ENCODE measurements at places on chromosomes 1 and 21.
A peak's percentile ranks its signal among the peaks of the same experiment; 100 is the strongest.

- no peak for DNase-seq
Observed at GRCh38 chr1:33259879-33260278, 3.6 kb downstream of the ZNF362 start.

DNA sequence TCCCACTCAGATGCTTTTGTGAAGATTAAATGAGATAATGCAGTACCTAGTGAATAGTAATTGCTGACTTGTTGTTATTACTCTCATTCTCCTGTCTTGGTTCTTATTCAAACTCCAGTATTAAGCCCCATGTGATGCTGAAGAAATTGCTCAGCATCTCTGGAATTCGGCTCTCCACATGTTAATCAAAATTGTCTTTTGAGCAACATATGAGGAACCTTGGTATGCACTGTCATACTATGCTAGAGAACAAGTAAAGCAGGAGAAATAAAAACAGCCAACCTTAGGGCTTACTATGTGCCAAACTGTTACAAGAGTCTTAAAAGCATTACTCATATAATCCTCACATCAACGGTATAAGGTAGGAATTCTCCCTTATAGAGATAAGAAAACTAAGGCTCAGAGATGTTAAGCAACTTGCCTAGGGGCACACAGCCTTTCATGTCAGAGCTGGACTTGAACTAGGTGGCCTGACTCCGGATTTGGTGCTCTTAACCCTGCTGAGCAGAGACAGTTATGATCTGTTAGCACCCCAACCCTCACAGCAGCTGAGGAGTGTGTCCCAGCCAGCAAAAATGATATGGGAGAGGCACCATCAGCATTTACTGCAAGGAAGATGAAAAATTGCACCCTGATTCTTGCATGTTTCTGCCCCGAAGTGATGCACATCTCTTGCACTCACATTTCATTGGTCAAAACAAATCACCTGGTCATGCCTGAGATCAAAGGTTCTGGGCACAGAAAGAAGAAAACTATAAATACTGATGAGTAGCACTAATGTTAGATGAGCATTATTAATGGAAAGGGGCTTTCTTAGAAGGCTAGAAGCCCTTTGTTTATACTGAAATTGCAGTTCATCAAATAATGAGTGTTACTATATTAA is 102.3 kb downstream of the OMA1 start:
- DNase-seq = no peak

- no peak for DNase-seq
Observed at GRCh38 chr1:33228935-33229487, 27.3 kb upstream of the ZNF362 start.

DNA sequence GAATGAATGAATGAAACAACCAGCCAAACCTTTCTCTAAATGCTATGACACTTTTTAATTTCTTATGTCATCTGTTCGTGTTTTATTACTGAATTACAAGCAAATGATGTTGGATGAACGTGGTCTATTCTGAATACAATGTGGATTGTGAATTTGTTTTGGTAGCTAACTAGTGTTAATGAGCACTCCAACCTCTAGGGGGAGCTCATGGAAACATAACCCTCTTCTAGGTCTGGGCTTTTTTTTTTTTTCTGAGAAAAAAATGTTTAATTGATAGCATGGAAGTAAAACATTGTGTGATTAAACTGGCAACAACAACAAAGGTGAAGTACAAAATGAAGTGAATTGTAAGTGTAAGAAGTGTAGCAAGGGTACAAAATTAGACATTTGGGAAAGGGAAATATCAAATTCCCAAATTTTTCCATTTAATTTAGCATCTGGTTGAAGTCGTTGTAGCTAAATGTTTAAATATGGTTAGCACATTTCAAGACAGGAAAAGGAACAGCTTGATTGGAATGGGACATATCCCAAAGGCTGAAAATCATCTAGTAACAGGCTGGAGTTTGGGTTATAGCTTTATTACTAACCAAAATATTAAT is 42.6 kb upstream of the PTGS2 start:
- DNase-seq = no peak

- DNase-seq = no peak
Observed at GRCh38 chr1:29514361-29515169, 278.2 kb downstream of the PTPRU start.

- DNase-seq = no peak
Observed at GRCh38 chr1:67540733-67541125, 110.5 kb upstream of the SERBP1 start.

GRCh38 chr1:162502928-162503327 is 5.3 kb downstream of the UHMK1 start:
- DNase-seq = no peak

DNA sequence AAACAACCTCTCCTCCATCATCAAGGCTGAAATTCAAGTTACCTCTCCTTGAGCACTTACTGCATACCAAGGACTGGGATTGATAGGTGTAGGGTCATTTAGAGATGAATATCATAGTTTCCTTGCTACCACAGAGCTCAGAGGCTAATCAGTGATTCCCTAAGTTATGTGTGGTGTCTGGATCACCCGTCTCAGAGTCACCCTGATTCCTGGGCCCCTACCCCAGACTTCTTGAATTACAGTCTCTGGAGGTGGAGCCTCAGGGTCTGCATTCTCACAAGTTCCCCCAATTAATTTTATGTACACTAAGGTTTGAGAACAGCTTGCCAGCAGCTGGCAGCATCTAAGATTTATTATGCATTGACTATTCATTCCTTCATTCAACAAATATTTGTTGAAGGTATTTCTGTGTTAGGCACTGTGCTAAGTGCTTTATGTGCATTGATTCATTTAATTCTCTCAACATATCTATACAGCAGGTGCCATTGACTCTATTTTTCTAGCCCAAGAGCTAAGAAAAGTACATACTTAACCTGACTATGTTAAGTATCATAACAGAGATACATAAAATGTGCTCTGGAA is 182.9 kb upstream of the FGGY start:
- DNase-seq = no peak

DNA sequence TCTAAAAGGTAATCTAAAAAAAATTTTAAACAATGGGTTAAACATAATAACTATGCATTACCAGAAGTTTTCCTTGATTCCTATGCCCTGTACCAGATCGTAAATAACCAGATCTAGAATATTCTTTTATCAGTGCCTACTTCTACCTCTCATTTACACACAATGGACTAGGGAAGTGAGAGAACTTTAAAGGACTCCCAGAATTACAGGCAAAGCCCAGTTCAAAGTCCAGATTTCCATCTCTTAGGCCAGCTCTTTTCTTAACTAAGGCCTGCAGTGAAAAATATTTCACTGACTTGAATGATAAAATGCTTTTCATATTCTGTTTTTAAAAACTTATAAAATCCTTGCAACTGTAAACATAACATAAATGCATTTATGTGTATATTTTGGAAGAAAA is 32.6 kb downstream of the ESRRG start:
- no peak for DNase-seq

DNA sequence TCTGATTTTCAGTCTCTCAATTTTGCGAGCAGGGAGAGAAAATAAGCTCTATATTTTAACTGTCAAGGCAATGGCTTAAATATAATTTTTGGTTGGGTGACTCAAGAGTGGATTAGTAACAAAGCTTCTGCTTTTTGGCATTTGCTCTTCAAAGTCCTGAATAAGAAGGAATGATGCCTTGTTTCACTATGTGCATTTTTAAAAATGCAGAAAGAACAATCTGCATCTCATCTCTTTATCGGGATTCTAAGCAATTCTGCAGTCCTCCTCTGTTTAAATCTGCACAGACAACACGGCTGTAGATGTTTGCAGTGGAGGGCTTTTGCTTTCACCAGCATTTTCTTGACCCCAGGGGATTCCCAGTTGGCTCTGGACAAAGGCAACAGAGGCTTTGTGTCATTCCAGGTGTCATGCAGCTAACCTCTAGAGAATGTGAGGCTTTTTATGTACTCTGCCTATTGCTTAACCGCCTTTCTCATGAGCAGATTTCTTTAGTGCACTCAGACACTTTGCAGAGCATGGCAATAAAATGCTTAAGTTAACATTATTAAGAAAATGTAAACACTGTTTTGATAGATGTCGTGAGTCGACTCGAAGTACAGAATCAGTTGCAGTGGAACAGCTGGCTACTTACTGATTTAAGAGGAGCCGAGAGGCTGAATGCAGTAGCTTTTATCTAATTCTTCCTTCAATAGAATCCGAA is 783.2 kb upstream of the NEGR1 start:
- no peak for DNase-seq

DNA sequence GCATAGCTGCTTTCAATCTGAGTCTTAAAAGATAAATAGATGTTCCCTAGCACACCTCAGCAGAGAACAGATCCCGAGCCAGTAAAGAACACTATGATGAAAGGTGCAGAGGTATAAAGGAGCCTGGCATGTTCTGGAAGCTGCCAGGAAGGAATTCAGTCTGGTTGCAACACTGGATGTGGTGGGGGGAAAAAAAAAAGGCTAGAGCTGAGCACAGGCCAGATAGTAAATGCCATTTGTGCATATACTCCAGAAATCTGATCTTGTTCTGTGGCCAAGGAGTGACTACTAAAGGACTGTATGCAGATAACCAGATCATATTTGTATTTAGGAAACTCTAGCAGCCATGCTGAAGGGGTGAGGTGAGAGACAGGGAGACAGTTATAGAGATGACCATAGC is 240.3 kb downstream of the VAV3 start:
- DNase-seq = no peak

DNA sequence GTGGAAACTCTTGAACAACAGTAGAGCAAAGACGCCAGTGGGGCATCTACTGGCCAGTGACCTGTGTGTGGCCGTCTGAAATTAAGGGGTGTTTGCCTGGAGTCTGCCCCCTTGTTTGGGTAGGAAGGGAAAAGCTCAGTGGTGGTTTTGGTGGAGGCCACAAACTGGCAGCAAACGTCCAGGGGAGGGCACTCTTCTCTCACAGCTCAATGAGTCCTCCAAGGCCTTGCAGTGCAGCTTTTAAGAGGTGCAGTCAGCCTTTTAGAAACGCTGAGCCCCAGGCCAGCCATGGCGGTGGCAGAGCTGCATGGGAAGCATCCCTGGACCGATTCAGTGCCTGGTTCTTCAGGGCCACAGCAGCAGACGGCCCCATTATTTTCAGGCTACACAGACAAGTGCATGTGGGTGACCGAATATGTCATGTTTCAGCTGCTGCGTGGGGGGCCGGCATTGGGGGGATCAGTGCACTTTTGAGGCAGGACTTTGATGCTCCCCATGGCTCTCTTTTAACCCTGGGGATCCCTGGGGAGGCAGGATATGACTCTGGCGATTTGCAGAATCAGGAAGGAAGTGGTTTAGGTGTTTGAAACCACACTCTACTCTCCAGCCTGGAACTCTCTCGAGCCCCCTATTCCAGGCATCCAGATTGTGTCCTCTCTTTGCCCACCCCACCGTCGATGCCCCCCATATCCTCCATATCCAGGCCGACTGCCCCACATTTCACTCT is 414.0 kb downstream of the PRDM2 start:
- no peak for DNase-seq

- DNase-seq = no peak
Observed at GRCh38 chr1:22643928-22644327, 495 bp downstream of the C1QC start.

DNA sequence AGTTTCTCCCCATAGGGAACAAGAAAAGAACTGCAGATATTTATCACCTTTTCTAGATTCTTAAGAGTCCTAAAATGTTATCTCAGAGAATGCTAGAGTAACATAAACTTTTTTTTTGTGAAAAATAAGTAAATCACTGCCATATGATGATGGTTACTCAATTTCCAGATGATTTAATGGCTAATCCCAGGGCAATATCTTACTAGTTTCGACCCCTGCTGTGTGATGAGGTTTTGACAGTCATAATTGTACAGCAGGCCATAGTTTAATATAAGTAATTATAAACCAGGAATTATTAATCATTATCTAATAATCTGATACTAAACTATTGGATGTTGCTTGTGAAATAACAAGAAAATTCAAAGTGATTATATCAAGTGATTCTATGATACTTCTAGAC is 210.6 kb downstream of the HLX start:
- DNase-seq = no peak

GRCh38 chr1:11671205-11671543 is 7.2 kb downstream of the FBXO6 start:
- DNase-seq = no peak

- DNase-seq = no peak
Observed at GRCh38 chr1:48661726-48662463, 114.8 kb downstream of the BEND5 start.

DNA sequence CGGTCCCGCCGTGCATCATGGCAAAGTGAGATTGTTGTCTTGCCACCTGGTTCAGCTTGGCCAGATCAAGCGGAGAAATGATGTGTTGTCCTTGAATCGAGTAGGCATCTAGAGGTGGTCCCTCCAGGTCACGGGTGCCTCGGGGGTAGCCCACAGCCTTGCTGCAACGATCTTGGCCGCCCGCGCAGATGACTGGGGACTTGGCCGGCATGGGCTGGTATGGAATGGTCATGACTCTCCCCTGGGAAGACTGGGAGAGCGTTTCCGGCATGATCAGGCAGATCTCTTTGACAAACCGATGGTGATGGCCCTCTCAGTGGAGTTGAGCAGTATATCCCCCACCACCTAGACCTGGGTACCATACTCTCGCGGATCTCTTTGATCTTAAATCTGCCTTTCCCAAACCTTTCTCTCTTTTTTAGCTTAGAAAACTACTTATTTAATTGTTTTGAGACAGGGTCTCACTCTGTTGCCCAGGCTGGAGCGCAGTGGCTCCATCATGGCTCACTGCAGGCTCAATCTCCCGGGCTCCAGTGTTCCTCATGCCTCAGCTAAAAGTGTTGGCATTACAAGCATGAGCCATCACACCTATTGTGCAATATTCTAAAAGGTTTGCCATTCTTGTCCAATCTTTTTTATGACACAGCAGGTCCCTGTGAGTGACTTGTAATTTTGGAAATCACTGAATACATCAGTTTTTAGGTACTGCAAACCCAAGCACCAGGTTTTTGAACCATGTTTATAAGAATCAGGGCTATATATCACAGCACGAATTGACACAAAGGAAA is 9.4 kb upstream of the ELAPOR1 start:
- no peak for DNase-seq

- peak; percentile 83 for DNase-seq
Observed at GRCh38 chr1:167517535-167518330, 596 bp downstream of the CD247 start.

GRCh38 chr21:38664841-38665240 is 140.9 kb upstream of the ETS2 start:
- no peak for DNase-seq

DNA sequence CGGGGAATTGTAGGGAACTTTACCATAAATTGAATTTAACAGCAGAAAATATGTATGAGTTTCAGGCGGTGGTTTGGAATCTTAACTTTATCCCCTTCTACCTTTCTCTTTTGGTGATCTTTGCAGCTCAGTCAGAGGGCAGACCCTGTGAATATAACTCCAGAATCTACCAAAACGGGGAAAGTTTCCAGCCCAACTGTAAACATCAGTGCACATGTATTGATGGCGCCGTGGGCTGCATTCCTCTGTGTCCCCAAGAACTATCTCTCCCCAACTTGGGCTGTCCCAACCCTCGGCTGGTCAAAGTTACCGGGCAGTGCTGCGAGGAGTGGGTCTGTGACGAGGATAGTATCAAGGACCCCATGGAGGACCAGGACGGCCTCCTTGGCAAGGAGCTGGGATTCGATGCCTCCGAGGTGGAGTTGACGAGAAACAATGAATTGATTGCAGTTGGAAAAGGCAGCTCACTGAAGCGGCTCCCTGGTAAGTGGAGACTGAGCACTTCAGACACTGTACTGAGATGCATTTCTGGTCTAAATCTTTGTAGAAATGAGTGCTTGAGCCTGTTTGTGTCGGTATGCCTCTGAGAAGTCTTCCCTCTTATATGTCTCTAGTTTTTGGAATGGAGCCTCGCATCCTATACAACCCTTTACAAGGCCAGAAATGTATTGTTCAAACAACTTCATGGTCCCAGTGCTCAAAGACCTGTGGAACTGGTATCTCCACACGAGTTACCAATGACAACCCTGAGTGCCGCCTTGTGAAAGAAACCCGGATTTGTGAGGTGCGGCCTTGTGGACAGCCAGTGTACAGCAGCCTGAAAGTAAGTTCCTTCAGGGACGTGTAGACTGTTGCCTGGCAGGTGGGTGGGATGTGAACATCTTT is 1.5 kb downstream of the CCN1 start:
- DNase-seq = no peak
